ENCODE measurements at places on chromosomes 2 and 18.

- peak; percentile 76 for DNase-seq
Observed at GRCh38 chr2:46171411-46171953, 125.7 kb upstream of the EPAS1 start.

DNA sequence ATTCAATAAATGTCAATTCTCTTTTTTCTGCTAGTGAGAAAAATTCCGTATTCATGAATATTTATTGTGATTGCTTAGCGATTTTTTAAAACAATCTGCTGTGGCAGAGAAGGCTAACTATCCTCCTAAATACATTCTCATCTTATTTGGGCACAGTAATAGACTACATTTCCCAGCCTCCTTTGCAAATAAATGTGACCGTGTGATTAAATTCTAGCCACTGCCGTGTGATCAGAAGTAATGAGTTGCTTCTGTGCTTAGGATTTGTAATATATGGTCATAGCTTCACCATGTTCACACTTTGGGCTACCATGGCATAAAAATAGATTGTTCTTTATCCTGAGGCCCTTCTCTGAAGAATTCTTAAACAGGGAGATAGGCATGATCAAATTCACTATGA is 179.6 kb downstream of the FAM124B start:
- DNase-seq, result peak; percentile 43

GRCh38 chr2:78892295-78892694 is 133.2 kb upstream of the REG3G start:
- DNase-seq, result no peak

GRCh38 chr18:57231864-57232263 is 85.0 kb downstream of the BOD1L2 start:
- DNase-seq, result no peak

DNA sequence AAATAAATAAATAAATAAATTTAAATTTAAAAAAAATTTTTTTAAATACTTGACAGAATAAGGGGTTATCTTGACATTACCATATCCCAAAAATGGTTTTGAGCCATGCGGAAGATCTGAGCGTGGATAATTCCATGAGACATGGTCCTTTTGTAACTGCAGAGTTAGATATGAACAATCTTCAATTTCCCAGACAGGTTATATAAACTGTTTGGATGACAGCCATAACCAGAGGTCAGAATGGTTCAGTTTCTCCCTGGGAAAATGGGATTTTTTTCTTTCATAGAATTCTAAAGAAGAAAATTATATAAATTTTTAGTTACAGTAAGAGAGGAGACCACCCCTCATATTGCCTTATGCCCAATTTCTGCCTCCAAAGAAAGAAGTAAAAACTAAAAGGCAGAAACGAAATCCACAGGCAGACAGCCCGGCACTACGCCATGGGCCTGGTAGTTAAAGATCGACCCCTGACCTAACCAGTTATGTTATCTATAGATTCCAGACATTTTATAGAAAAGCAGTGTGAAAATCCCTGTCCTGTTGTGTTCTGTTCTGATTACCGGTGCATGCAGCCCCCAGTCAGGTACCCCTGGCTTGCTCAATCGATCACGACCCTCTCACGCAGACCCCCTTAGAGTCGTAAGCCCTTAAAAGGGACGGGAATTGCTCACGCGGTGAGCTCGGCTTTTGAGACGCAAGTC is 3.0 kb downstream of the GALM start:
- no peak for DNase-seq

DNA sequence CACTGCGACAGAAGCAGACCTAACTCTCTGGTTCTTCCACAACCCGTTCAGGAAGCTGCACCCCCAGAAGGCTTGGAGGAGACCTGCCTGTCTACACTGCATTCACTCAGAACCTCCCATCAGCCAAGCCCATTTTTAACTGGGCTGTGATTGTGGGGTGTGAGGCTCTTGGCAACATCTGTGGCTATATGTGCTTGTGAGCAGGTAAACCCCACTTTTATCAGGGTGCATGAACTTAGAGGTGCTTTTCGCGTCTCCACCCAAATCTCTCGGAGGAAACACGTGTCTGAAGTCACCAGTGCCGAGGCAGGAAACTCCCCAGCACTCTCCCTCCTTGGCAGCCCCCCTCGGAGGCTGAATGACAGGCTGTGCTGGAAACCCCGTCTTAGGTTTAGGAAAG is 158.2 kb upstream of the SALL3 start:
- DNase-seq, result no peak

DNA sequence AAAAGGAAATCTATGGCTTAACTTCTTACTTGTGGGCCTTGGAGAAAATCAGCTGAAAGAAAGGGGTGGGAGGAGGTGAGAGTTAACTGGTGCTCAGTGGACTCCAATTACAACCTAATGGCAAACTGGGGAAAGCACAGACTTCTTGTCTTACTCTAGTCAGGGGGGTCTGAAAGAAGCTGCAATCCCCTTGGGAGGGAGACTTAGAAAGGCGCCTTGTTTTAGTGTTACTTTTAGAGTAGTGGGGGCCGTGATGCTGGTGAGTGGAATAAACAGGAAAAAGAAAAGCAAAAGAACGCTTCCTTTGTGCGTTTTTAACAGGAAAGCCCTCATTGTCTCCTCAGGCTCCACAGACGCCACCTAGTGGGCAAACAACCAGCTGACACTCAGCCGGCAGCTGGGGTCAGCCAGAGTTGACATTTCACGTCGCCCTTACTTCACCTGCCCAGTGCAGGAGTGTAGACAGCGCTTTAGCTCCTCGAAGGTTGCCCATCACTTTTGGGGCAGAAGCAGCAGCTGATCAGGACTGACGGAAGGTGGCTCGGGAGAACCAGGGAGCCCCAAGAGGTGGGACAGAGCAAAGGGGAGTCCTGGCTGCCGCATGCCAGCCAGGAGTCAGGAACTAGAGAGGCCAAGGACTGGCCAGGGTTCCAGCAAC is 55.9 kb upstream of the GORASP2 start:
- DNase-seq, result peak; percentile 65

DNA sequence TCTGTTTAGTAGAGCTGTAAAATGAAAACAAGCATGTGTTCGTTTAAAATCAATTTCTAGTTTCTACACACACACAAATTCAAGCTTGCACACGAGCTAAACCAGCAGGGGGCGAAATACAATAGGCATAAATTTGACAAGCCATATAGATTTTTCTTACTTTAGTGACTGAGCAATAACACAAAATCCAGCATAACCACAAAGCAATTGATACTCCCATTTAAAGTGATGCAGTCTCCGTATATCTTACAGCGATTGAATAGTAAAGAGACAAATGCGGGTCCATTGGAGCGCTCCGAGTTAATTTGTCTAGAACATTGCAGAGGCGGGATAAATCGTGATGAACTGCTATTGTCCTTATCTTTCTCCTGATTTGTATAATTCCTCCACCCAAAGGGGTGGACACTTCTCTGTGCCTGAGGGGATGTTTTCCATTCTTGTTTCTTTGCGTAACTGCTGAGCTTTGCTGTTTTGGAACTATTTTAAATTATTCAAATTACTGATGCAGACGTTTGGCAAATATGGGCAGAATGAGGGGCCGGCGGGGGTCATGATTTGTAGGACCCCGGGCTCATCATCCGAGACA is 1.2 kb upstream of the AFTPH start:
- DNase-seq, result peak; percentile 82

GRCh38 chr2:37005118-37005868 is 39.0 kb upstream of the STRN start:
- peak; percentile 5 for DNase-seq

DNA sequence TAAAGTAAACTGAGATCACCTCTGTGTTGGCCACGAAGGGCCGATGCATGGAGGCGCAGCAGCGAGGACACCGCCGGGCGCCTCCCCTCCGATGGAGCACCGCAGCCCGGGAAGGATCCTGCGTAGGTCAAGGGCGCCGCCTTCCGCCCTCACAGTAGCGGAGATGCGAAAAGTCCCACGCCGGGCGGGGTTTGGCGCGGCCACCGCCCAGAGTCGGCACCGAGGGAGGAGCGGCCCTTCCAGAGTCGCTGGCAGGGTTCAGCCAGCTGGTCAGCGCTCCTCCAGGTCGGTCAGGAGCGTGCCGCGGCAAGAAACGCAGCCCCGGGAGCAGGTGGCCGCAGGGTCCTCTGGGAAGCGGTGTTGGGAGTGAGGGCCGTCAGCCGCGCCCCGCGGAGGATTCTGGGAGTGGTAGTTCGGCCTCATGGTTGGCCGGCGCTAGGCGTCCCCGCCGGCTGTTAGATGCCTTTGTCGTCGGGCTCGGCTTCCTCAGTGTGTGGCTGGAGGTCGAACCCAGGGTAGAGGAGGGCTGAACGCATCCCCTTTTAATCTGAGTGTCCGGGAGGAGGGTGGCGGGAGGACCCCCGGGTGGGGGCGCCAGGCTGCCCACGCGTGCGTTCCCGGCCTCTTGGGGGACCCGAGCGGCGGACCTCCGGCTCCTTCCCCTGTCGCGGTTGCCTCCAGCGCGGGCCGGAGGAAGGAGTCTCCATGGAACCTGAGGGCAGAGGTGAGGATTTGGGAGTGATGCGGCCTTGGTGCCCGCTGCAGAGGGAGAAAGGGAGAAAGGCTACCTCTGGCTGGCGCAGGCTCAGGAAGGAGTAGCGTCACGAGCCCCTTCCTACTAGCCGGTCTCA is at the start of gene ZNF892:
TSS of gene ZNF892 (plus strand) at position 411 of the 851 bp plus-strand sequence. CDS start at position 706, 295 bp downstream.
- DNase-seq, result peak; percentile 86

- no peak for DNase-seq
Observed at GRCh38 chr2:72822794-72823193, 3.0 kb downstream of the EXOC6B start.

GRCh38 chr18:3603421-3604234 is 153.7 kb downstream of the TGIF1 start:
- peak; percentile 99 for DNase-seq
